ENCODE measurements at places on chromosomes 7 and 10.

GRCh38 chr7:155972651-155973390, 160.6 kb upstream of the SHH start:
- no peak for DNase-seq

GRCh38 chr7:108285003-108285368, 154.8 kb upstream of the LAMB4 start:
- no peak for DNase-seq

GRCh38 chr10:106519376-106520030, 645.0 kb downstream of the SORCS1 start:
- no peak for DNase-seq

DNA sequence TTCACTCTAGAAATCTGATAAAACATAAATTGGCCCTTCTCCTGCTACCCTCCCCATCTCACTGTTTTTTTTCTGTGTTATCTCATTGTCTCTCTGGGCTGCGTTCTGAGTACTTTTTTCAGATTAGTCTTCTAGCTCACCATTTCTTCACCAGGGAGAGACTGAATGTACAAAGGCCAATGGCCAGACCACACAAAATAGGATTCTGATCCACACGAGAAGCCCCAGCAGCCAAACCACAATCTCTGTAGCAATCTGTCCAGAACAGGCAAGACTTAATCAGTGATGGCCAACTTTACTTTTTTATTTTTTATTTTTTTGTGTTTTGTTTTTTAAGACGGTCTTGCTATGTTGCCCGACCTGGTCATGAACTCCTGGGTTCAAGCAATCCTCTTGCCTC, 55.9 kb upstream of the PAPSS2 start:
- DNase-seq = no peak

DNA sequence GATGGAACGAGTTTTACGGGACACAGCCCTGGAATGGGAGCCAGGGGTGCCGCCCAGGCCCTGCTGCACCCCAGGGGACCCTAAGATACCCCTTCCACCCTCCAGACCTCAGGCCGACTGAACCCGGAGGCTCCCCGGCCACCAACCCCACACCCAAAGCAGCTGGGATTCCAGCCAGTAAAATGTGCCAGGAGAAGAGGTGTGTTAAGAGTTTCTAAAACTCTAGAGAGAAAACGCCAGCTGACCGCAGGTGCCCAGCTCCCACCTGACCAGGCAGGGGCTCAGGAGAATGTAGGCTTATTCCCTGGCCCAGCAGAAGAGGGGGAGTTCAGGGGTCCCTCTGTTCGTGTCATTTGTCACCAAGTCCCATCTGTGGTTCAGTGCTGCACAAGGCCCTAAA, 17.5 kb downstream of the NUDT1 start:
- no peak for DNase-seq

DNA sequence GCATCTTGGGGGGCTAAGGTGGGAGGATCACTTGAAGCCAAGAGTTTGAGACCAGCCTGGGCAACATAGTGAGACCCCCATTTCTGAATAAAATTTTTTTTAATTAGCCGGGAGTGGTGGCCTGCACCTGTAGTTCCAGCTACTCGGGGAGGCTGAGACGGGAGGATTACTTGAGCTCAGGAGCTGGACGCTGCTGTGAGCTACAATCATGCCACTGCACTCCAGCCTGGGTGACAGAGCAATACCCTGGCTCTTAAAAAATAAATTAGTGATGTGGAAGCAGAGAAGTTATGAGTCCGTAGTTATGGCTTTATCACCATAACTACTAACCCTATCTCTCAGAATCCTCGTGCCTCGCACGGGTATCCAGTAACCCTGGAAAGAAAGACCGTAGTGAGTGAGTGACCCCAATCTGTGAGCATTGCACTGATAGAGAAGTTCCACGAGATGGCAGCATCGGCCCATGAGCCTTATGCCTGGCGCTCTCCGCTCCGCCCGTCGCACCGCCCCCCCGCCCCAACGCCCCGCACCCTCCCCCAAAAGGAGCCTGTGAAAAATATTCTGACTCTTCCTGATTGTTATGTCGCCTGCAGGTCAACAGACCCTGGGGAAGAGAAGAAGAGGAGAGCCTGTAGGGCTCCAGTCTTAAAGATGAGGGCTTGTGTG, 4.9 kb upstream of the SLC29A3 start:
- peak; percentile 10 for DNase-seq

DNA sequence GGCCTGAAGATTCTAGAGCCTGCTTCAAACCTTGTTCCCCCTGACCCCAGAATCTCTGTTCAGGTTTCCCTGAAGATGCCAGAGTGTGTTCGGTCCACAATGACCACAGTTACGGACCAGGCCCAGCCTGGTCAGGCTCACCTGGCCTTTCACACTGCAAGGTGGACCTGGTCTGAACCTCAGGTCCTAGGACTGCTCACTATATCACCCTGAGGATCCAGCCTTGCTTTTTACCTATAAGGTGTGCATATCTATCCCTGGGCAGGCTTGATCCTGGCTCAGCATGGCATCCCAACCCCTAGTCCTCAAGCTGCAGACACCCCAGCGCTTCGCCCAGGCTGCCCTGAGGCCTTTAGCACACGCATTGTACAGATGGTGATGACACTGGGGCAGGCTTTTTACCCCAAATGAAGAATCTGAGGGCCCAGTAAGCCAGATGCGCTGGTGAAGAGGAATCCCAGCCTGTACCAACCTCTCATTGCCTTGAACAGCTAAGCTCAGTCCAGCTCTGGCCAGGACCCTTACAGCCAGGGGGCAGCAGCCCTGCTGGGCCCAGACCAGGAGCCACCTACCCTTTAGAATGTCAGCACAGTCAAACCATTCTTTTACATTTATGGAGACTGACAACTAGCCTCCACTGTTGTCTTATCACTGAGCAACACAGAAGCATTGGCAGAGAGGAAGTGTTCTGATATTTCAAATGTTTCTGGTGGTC, 28.0 kb downstream of the MAT1A start:
- DNase-seq = no peak

DNA sequence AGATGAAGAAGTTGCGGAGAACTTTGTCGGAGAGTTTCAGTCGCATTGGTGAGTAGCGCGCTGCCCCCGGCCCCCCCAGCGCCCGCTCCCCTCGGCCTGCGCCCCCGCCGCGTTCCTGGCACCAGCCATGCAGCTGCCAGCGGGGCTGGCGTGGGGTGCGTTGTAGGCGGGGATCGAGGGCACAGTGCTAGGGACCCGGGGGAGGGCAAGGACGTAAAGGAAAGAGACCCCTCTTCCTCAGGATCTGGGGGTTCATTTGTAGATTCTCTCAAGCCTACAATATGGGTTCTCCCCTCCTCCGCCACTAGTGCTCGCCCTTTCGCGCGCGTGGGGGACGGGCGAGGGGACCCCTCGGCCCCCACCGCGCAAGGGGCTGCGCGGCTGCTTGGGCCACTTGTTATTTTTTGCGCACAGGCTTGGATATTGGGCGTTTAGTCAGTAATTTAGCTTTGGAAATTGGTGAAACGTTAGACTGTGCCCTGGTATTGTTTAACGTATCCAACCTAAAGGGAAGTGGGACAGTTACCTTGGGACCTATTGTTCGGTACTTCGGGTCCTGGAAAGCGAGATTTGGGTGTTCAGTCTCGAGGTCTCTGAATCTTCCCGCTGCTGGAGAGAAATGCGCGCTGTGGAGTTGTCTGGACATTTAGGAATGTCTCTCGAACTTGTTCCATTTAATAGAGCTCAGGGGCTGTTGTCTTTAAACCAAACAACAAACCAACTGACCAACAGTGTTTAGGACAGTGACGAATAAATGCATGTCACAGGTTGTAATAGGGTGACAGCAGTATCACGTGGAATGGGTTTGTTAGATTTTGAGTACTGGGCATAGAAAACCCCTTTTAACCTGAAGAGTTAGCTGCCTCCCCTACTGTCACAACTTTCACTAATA, 796 bp downstream of the CDK14 start:
- no peak for DNase-seq

DNA sequence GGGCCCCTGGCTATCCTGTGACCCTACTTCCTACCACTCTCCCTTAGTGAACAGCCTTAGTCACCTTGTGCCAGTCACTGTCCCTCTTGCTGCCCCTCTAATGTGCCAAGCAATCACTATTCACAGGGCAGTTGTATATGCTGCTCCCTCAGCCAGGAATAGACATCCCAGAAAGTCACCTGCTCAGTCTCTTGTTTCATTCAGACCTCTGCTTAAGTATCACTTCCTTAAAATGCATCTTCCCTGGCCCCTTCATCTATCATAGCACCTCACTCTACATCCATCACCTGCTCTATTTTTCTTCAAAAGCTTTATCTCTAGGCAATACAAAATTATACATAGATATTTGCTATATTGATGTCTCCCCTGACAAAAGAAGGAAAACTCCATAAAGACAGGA, 328.4 kb upstream of the NFE2L3 start:
- no peak for DNase-seq

DNA sequence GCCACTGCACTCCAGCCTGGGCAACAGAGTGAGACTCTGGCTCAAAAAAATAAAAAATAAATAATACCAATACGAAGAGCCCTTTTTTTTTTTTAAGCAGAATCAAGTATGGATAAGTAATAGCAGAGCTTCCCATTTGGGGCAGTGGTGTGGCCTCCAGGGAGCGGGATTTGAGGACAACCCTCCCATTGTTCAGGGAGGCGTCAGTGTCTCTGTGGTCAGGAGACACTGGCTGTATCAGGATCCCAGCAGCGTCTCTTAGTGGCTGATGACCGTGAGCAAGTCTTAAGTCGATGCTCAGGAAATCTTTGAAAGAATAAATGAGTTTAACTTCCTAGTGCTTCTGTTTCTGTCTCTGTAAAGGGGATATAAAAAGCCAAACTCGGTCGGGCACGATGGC, 25.2 kb upstream of the SH2B2 start:
- DNase-seq = no peak

- no peak for DNase-seq
Measured at GRCh38 chr7:137930581-137930980, 71.3 kb downstream of the CREB3L2 start.

- no peak for DNase-seq
Measured at GRCh38 chr7:37445790-37446189, 2.9 kb downstream of the ELMO1 start.

DNA sequence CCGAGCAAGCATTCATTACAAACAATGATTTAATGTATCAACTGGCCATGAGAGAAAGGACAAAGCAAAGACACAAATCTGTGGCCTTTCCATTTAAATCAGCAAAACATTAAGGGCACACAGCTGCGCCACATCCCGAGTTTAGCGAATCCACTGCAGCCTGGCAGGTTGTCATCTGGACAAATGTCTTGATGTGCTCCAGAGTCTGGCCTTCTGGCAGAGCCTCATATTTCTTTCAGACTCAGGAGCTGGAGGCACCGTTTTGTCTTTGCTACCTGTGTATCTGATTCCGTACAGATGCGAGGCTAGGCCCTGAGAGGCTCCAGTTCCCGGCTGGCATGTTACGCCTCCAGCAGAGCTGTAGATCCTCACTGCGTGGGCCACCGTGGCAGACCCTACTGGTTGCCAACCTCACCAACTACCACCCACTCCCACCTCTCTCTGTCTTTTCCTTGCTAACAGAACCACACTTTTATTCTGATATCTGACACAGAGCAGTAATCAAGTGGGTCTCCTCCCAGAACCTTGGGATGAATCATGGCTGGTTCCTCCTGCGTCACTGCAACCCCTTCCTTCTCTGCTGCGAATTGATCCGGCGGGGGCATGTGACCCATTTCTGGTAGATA, 40.9 kb upstream of the EFCAB10 start:
- no peak for DNase-seq

- no peak for DNase-seq
Measured at GRCh38 chr10:21920633-21921032, 82.9 kb downstream of the DNAJC1 start.

- no peak for DNase-seq
Measured at GRCh38 chr10:11663763-11664555, 52.5 kb upstream of the USP6NL start.
